ENCODE measurements at places on chromosomes 3 and 15.
A peak's percentile ranks its signal among the peaks of the same experiment; 100 is the strongest.

DNA sequence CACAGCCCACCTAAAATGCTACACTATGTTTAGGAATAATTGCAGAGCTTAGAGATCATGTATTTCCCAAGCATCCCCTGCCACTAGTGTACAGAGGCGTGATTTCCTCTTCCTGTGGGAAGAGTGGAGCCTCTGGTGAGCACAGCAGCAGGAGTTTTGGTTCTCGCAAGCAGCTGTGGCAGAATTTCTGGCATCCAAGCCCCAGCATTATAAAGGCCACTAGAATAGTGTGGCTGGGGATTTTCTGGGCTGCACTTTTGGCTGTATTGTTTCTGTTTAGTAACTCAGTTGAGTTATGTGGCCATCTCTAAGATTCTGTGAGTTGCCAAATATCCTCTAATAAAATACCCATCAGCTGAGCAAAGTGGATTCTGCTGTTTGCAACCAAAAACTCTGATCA is 64.7 kb downstream of the GPR176 start:
- no peak for DNase-seq

GRCh38 chr3:81823882-81824395 is 62.5 kb upstream of the GBE1 start:
- DNase-seq, result no peak

- no peak for DNase-seq
These were observed 220.2 kb upstream of the COL8A1 start for GRCh38 chr3:99418209-99418635.

- DNase-seq, result no peak
These were observed 33.5 kb downstream of the NTRK3 start for GRCh38 chr15:88223084-88223483.

DNA sequence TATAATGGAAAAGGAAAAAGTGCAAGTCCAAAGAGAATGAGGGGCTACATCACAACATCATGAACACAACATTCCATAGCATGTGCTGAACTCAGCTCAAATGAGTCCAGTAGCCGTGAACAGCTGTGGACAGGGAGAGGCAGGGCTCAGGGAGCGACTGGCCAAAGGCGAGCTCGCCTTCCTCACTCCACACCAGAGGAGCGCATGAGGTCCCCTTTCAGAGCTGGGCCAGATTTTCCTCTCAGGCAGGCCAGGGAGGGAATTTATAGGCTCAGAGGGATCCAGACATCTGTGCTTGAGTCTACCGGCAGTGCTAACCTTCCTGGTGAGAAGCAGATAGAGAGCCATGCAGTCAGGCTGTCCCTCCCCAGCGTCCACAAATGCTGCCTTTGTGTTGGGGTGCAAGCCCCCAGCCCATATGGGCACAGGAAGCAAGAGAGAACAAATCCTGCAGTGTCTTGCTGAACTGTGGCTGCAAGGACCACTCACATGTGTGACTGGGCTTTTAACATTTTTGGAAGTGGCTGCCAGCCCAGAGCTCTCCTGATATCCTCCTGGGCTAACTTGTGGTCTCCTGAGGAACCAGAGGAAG is 32.5 kb downstream of the ARHGEF3 start:
- DNase-seq, result no peak

- DNase-seq, result peak; percentile 58
These were observed 71.7 kb downstream of the GABRG3 start for GRCh38 chr15:27042646-27043045.

DNA sequence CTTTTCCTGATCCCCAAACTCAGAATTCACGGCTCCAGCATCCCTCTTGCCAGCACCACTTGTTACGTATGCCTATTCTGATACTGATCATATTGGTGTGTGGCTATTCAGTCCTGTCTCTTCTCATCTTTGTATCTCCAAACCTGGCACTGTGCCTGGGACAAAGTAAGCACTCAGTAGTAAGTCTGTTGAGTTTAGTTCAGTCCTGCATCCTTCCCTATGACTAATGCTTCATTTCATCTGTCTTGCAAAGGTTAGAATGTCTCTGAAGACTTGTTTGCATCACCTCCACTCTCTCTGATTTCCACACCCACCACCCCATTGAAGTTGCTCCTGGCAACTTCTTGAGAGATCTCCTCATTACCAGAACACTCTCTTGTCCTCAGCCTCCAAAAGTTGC is 80.3 kb downstream of the HMG20A start:
- DNase-seq, result no peak

- no peak for DNase-seq
These were observed 254.2 kb upstream of the SLCO3A1 start for GRCh38 chr15:91599261-91599660.

DNA sequence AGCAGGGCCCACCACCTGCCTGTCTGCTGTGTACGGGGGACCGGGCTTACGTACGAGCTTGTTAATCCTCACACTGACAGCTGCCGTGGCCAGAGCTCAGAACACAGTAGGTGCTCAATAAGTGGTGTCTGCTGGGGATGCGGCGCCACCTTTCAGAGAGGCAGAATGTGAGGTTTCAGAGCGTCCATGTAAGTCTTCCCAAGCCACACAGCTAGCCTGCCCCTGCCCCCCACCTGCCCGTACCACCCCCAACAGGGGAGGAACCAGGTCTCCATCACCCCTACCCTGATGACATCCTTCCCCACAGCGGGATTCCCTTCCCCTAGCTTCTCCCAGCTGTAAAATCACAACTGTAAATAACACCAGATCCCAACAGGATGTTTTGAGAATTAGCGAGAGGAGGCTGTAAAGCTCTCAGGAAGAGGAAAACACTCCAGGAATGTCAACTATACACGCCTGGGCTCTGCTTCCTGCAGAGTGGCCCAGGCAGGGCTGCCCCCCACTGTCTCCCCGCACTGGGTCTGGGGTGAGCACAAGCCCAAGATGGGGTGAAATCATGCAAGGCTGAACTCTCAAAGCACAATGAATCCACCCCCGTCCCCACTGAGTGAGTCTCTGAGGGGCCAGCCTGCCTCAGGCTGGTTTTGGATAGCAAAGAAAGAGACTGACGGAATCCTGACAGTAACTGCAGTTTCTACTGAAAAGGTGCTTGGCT is 250.1 kb upstream of the LYSMD4 start:
- DNase-seq, result peak; percentile 97

- DNase-seq, result no peak
These were observed 34.3 kb upstream of the CEMIP start for GRCh38 chr15:80744826-80745225.

DNA sequence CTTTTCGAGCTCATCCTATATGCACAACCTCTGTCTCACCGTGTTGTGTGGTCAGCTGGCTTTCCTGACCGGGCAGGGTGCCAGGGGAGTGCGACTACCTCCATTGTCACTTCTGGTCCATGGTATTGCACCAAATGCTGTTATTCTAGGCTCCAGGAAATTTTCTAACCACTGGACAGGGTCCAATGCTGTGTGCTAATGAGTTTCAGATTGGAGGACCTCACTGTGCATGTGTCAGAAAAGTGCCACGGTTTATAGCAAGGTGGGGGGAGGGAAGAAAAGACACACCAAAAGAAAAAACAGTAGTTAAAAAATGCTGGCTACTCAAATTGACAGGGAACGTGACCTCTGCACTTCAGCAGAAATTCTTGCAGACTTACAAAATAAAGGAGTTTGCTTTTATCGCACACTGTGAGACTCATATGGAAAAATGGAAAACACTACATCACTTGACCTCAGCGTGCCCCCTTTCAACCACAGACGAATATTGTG is 480.1 kb downstream of the FOXP1 start:
- DNase-seq, result no peak

DNA sequence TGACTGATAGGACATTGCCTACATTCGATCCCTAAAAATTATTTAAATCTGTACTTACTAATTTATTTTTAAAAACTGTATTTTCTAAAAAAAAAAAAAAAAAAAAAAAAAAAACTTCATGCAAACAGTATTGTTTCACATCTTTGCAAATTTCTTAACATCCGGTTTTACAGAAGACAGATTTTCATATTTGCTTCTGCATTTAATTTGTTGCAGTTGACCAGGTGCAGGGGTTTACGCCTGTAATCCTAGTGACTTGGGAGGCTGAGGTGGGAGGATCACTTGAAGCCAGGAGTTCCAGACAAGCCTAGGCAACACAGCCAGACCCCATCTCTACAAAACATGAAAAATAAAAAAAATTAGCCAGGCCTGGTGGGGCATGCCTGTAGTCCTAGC is 6.4 kb upstream of the NFKBIZ start:
- no peak for DNase-seq

DNA sequence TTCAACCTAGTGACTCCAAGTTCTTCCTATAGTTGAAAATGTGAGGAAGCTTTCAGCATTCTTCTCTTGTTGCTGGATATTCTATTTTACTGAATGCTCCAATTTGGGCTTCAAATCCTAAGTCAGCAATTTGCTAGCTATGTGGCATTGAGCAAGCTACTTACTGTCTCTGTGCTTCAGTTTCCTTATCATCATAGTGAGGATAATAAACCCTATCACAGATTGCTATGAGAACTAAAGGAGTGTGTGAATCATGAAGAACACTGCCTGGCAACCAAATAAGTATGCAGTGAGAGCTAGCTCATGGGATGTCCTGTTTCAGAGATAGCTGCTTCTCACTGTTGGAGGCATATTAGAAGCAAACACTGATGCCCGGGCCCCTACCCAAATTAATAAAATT is 163.8 kb upstream of the CDIN1 start:
- DNase-seq, result no peak

DNA sequence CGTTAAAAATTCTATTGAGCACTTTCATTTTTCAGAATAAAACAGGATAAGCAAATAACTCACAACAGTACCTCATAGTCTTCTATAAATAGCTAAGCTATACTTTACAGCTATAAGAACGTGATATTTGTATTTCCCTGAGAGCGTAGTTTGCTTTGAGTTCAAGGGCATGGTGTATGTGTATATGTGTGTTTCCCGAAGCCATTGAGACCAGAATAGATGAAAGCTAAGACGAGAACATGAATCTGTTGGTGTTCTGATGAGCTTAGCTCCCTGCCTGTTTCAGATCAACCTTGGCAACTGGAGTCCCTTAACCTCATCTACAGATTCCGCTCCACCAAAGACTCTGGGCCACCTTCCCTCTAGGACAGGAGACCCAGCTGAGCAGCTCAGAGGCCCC is 59.5 kb upstream of the MCF2L2 start:
- no peak for DNase-seq

GRCh38 chr15:51046799-51047449 is 47.8 kb downstream of the TNFAIP8L3 start:
- DNase-seq, result no peak

- peak; percentile 83 for DNase-seq
These were observed 16.6 kb upstream of the EHHADH start for GRCh38 chr3:185270262-185270955.

DNA sequence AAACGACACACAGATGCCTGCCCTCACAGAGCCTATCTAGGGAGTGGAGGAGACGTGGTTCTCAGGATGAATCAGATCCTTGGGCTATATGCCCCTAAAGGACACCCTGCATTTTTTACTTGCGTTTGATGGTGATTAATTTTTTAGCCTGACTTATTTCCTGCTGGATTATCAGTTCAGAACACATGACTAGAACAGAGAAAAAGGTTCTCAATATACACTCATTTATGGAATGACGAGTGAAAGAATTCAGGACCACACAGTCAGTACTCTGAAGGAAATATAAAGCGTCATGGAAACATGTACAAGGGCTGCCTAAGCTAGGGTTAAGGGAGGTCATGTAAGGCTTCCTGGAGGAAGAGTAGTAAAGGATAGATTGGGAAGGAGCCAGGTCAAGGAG is 121.8 kb downstream of the SSR3 start:
- DNase-seq, result no peak

GRCh38 chr15:67144609-67145311 is 79.4 kb downstream of the SMAD3 start:
- DNase-seq, result peak; percentile 77

DNA sequence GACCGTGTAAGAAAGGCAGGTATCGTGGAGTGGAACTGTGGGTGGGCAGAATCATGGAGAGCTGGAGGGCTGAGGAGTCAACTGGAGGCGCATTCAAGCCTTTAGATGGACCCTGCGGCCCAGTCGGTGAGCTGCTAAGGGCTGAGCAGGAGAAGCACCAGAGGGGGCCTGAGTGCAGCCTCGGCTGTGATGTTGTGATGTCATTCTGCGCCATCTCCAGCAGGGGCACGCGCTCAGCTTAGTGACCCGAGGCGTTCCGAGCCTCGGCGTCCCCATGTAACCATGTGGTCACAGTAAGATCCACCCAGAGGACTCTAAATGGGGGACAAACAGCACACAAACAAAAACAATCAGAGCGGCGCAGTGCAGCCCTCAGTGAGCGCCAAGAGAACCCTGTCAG is 76.8 kb downstream of the VGLL4 start:
- peak; percentile 74 for DNase-seq

DNA sequence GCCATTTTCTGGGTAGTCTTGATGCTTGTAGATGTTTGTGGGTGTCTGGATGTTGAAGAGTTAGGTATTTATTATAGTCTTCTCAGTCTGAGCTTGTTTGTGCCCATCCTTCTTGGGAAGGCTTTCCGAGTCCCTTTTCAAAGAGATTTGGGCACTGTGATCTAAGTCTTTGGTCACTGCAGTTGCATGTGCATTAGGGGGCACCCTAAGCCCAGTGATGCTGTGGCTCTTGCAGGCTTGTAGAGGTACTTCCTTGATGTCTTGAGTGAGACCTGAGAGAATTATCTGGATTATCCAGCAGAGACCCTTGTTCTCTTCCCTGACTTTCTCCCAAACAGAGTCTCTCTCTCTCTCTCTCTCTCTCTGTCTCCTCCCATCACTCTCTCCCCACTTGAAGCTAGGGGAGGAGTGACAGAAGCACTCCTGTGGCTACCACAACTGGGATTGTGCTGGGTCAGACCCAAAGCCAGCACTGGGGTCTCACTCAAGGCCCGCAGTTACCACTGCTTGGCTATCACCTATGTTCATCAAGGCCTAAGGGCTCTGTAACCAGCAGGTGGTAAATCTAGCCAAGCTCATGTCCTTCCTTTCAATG is 68.5 kb downstream of the TMCO5A start:
- peak; percentile 90 for DNase-seq

DNA sequence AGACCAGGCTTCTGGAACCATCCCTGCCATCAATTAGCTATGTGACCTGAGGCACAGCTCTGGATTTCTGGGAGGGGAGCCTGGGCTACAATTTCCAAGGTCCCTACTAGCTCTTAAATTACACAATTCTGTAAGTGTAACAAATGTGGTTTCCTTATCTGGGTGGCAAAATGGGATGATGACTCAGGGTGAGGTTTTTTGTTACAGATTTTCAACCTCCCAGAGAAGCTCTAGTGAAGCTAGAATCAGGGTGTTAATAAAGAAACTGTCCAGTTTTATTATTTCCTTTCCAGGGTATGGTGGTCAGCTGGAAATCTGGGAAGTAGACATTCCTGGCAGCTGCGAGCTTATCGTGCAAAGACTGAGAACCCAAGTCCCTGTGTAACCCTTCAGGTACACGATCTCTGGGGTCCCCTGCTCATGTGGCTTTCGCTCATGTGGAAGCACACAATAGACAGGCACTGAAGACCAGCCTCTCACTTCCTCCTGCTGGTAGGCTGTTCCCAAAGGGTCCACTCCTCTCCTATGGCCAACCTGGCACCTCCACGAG is 7.3 kb downstream of the RAB27A start:
- DNase-seq, result peak; percentile 5

GRCh38 chr3:77919244-77919643 is 879.3 kb downstream of the ROBO2 start:
- DNase-seq, result peak; percentile 8

DNA sequence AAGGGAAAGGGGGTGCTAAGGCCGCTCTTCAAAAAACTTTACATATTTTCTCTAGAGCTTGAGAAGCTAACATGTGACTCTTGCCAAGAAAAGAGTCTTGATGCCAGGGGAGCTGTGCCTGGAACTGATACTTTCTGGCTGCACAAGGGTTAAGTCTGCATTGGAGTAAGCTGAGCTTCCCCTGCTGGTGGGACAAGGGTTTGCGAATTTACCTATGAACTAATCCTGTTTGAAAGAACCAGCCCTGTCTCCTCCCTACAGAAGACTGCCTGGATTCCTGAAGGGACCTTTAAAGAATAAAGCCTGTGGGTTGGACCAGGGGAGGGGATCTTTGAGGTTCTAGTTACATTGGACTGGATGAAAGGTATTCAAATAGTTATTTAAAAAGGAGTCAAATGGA is 58.3 kb upstream of the EPHA3 start:
- DNase-seq, result peak; percentile 80

Measured in mesendoderm (in vitro differentiated cells).